H7 (cell line): ENCODE measurements at places on chromosomes 4 and X. TPM values are rescaled to one million over a fixed set of nuclear protein-coding genes. Genes with fewer than 3 reads are reported as not detected.

MAGEA2 gene
- 1.2 and 3.5 TPM in 2 replicates for total RNA-seq

RBM47 gene
- 97.9 and 116 TPM in 2 replicates for total RNA-seq

SLC26A1 gene
- 0.03 and 0.30 TPM in 2 replicates for total RNA-seq

- peak; percentile 33 for DNase-seq
These were observed 20.2 kb upstream of the MED14 start for GRCh38 chrX:40755291-40756249.

GRCh38 chrX:136546371-136546781 is 14.4 kb downstream of the VGLL1 start:
- DNase-seq: no peak

- no peak for DNase-seq
These were observed 208.8 kb downstream of the STK32B start for GRCh38 chr4:5260121-5260520.

RTL9 gene
- 0.04 and 0.07 TPM in 2 replicates for total RNA-seq

GRCh38 chr4:40886931-40887763 is 137.4 kb downstream of the NSUN7 start:
- no peak for DNase-seq

SSX4B gene
- 0.26 TPM in 1 of 2 replicates, not detected in the other for total RNA-seq

KLHL2 gene
- 7.0 and 9.6 TPM in 2 replicates for total RNA-seq

SSX2 gene
- total RNA-seq: 0.45 TPM in 1 of 2 replicates, not detected in the other

DNA sequence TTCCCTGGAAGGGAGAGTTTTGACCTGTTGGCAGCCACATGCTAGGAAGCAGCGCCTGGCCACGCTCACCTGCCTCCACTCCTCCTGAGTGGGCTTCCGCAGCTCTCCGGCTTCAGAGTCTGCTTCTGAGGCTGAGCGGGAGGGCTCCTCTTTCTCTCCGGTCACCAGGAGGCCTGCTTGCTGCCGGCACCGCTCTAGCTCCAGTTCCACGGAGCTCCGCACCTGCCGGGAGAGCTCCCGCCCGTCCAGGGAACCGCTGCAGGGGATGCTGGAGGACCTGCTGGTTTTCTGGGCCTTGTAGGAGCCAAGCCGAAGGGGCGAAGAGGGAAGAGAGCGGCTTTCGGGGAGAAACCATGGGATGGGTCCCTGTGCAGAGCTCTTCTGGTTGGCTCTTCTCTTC is 26.0 kb downstream of the PPEF2 start:
- peak; percentile 43 for DNase-seq

DMP1 gene
- not detected in 2 replicates for total RNA-seq

PLXNA3 gene
- total RNA-seq: 2.3 and 4.5 TPM in 2 replicates
